Fibroblast of skin of right quadriceps (primary cell): ENCODE measurements at places on chromosomes 11 and 22.

DNA sequence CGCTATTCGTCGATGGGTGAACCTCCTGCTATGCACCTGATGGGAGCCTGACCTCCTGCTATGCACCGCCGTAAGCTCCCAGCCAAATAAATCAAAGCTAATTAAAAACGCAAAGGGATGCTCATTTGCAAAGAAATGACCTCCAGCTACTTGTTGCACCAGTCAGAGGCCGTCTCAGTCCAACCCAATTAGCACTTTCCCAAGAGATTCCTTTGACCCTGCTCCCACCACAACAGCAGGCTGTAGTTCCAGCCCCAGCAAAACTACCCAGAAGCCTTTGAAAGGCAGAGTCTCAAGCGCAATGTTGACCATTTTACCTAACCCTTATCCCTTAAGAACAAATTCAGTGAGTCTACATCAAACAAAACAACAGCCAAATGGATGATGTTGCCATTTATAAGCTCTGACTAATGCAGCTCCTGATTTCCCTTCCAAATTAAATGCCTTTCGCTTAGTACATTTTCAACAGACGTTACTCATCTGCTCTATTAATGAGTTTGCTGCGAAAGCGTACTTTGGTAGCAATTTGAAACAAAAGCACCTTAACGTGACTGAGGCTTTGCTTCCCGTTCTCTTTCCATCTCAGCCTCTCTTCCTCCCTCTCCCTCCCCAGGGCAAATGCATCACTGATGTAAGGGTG, 17.2 kb upstream of the BSX start:
- DNase-seq = no peak

- DNase-seq = peak; percentile 82
Measured at GRCh38 chr11:111260811-111261210, 15.3 kb downstream of the POU2AF2 start.

DNA sequence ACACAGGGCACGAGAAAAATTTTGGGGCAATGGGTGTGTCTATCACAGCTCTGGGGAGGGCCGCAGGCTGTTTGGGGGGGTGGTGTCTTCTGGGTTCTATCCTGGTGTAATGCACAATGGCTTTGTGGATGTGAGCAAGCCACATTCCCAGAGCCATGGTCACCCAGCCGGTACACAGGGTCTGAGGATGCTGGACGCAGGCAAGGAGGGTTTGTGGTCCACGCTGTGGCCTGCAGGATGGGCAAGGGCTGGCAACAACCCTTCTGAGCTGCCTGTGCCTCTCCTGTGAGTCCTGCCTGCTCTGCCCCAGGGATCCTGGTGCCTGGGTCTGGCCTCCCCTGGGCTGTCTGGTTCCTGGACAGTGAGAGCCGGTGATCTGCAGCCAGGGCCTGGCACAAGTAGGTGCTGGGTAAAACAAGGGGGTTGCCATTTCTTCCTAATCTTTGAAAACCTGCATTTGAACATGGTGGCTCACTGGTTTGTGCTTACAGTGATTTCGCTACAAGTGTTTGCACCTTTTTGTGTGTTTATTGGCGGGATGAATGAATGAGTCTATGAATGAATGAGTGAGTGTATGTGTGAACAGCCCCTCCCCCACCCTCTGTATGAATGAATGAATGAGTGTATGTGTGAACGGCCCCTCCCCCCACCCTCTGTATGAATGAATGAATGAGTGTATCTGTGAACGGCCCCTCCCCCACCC, 4.4 kb upstream of the MRPL23 start:
- no peak for DNase-seq

DNA sequence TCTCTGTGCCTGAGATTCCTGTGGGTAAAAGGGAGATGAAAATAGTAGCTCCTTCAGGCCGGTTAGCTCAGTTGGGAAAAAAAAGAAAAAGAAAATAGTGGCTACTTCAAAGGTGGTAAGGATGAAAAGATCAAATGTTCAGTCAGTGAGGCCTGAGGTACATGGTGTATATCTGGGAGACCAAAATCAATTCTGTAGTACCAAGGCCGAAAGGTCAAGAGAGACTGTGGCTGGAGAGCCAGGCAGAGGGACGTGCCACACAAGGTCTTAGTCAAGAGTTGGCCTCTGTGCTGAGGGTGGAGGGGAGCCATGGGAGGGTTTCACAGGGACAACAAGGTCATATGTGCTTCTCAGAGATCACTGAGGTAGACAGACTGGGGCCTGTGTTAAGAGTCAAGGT, 4.8 kb upstream of the GDPD5 start:
- no peak for DNase-seq

GRCh38 chr11:14237444-14237961, 121.5 kb downstream of the RRAS2 start:
- no peak for DNase-seq

GRCh38 chr22:26599505-26599904, 9.6 kb upstream of the TPST2 start:
- no peak for DNase-seq

- no peak for DNase-seq
Measured at GRCh38 chr11:119100994-119101758, 477 bp downstream of the DPAGT1 start.

GRCh38 chr11:74460481-74461154, 6.7 kb downstream of the KCNE3 start:
- peak; percentile 65 for DNase-seq

DNA sequence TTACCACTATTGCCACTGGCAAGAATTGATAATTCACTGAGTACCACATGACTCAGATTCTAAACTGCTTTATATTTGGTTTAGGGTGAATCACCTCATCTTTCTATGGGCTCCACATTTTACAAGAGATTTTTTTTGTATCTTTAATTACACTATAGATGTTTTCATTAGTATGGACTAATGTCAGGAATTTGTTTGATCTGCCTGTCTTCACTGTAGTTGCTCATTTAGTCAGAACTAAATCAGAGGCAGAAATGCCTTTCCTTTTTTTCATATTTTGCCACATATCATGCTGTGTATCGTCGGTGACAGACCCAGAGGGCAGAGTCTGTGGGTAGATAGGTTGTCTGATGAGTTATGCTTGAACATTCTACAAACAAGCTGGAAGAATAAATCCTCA, 524.1 kb downstream of the METTL15 start:
- DNase-seq = peak; percentile 47

- DNase-seq = peak; percentile 99
Measured at GRCh38 chr11:120432056-120433018, 79.2 kb upstream of the GRIK4 start.

GRCh38 chr11:75593286-75593915, 31.3 kb downstream of the SERPINH1 start:
- no peak for DNase-seq

DNA sequence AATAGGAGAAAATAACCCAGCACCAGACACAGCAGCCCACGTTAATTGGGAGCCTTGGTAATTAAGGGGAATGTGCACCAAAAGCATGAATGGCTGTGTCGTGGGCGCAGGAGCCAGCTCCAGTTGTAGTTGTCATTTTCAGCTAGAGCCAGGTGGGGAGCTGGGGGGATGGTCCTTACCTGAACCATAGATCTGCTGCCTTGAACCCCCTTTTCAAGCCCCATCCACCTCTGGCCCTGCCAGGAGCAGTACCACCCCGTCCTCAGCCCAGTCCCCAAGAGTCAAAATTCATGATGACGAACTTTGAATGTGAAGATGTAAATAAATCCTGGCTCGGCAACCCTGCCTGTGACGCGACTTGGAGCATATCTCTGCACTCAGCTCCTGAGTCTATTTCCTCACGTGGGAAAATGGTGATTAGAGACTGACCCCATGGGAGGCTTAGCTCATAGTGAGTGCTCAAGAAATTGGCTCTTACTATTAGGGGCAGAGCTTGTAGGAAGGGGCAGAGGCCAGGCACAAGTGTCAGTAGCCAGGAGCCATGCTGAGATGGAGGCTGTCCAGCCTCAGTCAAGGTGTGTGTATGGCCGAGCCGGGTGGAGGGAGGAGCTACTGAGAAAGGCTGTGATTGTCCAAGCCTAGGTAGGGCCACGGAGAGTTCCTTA, 794 bp upstream of the FXYD6 start:
- no peak for DNase-seq

DNA sequence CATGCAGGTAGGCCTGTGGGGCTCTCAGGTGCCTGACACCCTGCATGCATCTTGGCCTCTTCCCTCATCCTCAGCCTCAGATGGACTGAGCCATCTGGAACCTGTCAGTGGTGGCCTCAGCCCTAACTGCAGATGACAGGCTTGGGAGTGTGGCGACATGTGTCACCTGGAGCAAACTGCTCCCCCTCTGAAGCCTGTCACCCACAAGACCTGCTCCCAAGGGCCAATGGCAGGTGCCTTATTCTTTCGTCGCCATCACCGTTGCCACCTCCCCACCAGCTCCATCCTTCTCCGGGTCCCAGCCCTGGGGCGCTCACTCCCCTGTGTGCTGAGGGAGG, 3.6 kb upstream of the SEPTIN5 start:
- DNase-seq = no peak

GRCh38 chr11:79406376-79406775, 34.5 kb downstream of the TENM4 start:
- DNase-seq = no peak

GRCh38 chr22:38012604-38013072, 28.3 kb upstream of the SOX10 start:
- no peak for DNase-seq

DNA sequence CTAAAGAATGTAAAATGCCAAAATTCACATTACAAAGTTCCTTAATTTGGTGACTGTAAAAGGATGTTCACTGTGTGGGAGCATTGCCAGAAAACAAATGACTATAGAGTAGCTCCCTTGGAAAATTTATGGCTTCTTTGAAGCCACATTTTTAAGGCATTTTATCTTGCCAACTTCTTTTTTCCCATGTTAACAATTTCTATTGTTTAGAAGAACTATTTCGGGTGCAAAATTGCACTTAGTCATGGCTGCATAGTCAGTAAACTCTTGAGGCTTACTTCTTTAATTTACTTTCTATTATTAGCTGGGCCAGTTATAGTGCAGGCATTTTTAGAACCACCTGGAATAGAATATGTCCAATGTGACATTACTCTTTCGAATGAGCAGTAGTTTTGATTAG, 515.3 kb downstream of the JRKL start:
- no peak for DNase-seq

DNA sequence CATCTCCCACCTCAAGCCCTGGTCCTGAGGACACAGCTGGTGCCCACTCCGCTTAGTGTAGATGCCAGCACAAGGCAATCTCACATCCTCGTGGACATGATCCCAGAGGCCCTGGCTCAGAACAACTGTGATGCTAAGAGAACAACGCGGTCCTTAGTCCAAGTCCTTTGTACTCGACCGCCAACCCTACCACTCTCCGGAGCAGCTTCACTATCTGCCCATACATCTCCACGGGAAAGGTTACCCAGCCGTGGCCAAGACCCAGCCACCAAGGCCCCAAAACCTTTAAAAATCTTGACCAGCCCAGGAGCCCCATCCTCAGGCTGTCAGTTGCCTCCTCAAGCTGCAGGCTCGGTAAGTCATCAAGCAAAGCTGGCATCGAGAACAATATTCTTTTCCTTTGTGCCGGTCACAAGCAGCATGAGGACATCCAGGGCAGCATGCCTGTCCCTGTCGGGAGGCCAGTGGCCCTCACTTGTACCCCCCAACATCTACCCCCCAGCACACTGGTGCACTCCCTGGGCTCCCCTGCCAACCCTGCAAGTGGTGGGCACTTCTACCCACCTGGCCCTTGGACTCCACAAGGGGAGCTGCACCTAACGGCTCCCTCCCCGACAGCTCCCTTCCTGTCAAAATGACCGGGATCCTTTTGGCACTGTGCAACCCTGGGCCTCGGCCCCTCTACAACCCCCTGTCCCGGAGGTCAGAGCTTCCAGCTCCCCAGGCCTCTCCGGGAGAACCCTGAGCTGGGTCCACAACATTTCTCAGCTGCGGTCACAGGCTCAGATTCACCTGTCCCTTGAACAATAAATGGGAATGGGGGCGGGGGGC, 2.5 kb downstream of the OSBPL5 start:
- no peak for DNase-seq

- no peak for DNase-seq
Measured at GRCh38 chr11:122691549-122692150, 36.1 kb downstream of the UBASH3B start.

DNA sequence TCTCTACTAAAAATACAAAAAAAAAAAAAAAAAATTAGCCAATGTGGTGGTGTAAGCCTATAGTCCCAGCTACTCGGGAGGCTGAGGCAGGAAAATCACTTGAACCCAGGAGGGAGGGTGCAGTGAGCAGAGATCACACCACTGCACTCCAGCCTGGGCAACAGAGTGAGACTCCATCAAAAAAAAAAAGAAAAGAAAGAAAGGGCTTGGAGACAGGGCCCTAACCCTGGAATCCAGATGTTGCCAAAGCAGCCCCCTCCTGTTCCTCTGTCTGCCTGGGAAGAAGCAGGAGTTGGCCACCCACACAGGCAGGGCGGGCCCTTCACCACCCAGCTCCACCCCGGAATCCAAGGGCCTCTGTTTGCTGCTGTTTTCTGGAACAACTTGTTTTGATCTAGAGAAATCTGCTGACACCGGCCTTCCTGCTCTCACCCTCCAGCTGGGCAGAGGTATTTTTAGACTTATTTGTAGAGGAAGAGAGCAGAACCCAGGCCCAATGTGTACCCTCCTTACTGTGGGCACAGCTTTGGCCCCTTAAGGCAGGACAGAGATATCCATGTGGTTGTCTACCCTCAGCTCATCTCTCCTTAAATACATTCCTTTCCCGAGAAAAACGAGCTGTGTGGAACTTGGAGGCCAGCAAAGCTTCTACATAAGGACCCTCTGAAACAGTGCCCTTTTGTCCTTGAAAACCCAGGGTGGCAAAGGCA, 2.7 kb upstream of the NEAT1 start:
- DNase-seq = peak; percentile 89

- peak; percentile 44 for DNase-seq
Measured at GRCh38 chr11:62665599-62666258, 617 bp downstream of the CSKMT start.

- no peak for DNase-seq
Measured at GRCh38 chr22:25053153-25053805, 100.8 kb downstream of the KIAA1671 start.

- no peak for DNase-seq
Measured at GRCh38 chr22:45224331-45224730, 16.4 kb downstream of the KIAA0930 start.

- DNase-seq = no peak
Measured at GRCh38 chr11:3341298-3341697, 37.6 kb downstream of the ZNF195 start.

GRCh38 chr11:101718402-101718801, 134.6 kb upstream of the TRPC6 start:
- DNase-seq = no peak

GRCh38 chr11:66006891-66007176, 4.5 kb downstream of the BANF1 start:
- no peak for DNase-seq

DNA sequence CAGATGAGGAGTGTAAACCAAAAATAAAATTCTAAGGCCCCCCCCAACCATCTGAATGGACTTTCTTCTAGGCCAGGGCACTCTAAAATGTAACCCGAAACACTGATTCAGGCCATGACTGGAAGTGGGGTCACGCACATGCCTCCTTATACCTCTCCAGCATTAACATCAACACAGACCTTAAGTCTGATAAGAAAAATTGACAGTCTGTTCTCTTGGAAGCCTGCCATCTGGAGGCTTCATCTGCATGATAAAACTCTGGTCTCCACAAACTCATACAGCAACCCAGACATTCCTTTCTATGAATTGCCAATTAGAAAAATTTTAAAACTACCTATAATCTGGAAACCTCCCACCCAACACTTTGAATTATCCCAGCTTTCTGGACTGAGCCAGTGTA, 3.9 kb upstream of the SERGEF start:
- no peak for DNase-seq

GRCh38 chr11:78652843-78653239, 78.2 kb upstream of the NARS2 start:
- DNase-seq = no peak

- peak; percentile 36 for DNase-seq
Measured at GRCh38 chr11:74570266-74571061, 21.9 kb upstream of the POLD3 start.
